ENCODE measurements at places on chromosomes 5 and 9.

DNA sequence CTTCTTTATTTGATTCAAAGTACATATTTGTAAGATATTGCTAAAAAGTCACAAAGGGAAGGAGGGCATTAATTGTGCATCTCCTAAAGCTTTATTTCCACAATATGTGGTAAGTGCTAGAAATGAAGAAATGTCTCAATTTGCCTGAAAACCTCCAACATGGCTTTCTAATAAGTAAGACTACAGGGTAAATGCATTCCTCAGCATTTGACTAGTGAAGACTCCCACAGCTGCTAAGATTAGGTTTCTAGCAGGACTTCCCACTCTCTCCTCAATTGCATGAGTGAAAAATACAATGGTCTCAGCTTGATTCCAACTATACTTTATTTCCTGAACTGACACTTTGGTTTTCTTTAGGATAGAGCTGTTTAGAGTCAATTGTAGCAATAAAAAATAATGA lies 162.1 kb downstream of the ELAVL2 start:
- DNase-seq = no peak

DNA sequence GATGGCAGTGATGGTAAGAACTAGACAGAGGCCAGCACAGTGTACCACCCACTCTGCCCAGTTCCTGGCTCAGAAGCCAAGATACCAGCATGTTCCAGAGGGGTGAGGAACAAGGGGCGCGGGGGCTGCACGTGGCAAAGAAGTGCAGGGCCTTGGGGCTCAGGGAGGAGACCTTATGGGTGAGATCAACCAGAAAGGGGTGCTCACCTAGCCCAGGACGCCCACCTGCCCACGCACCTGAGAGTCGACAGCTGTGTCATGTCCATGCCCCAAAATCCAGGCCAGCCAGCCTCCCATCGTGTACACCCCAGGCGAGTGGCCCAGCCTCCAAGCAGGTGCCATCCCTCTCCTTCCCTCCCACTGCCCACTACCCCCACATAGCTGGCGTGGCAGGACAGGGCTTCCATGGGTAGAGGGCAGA lies 34.9 kb downstream of the BICD2 start:
- no peak for DNase-seq

DNA sequence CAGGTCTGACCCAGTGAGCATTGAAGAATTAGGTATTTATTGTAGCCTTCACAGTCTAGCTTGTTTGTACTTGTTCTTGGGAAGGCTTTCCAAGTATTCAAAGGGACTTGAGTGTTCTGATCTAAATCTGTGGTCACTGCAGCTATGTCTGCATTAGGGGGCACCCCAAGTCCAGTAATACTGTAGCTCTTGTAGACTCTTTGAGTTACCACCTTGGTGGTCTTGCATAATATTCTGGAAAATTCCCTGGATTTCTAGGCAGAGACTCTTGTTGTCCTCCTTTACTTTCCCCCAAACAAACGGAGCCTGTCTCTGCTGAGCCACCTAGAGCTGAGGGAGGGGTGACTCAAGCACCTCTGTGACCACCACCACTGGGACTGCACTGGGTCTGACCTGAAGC lies 149.5 kb upstream of the DHFR start:
- no peak for DNase-seq

- DNase-seq = no peak
These were observed 174.1 kb downstream of the SNX18 start for GRCh38 chr5:54691656-54692055.

DNA sequence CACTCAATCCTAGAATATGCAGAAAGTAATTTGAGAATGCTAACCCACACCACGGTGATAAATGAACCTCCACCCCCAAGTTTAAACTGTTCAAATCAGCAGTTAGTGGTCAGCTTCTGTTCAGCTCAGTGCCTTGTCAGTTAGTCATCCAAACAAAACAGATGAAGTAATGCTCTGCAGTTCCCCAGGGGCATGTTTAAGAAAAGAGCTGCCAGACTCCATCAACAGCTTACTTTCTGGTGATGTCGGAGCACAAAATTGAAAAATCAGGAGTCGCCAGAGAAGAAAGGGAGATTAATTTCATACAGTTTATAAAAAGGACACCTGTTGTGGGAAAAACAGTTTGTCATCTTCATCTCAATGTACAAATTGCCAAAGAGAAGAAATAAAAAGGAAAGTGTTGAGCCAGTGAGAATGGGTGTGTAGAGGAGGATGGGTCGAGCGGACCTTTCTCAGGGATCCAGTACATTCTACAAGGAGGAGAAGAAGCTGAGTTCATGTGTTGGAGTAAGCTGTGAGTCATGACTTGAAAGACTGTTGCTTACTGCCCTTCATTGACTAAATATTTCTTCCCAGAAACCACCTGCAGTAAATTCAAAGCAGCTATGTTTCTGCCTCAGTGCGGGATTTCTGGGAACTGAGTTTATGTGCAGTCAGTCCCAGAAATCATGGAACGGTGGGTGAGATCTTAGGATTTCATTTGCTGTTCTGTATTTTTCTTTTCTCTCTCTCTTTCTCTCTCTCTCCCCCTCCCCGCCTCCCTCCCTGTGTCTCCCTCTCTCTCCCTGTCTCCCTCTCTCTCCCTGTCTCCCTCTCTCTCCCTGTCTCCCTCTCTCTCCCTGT lies 13.7 kb downstream of the TRIO start:
- no peak for DNase-seq

- DNase-seq = no peak
These were observed 37.7 kb upstream of the CSNK1G3 start for GRCh38 chr5:123474228-123474627.

GRCh38 chr9:134966270-134966669 lies 48.6 kb upstream of the FCN1 start:
- DNase-seq = no peak

GRCh38 chr9:110033869-110034268 lies 174.1 kb downstream of the C9orf152 start:
- DNase-seq = no peak

DNA sequence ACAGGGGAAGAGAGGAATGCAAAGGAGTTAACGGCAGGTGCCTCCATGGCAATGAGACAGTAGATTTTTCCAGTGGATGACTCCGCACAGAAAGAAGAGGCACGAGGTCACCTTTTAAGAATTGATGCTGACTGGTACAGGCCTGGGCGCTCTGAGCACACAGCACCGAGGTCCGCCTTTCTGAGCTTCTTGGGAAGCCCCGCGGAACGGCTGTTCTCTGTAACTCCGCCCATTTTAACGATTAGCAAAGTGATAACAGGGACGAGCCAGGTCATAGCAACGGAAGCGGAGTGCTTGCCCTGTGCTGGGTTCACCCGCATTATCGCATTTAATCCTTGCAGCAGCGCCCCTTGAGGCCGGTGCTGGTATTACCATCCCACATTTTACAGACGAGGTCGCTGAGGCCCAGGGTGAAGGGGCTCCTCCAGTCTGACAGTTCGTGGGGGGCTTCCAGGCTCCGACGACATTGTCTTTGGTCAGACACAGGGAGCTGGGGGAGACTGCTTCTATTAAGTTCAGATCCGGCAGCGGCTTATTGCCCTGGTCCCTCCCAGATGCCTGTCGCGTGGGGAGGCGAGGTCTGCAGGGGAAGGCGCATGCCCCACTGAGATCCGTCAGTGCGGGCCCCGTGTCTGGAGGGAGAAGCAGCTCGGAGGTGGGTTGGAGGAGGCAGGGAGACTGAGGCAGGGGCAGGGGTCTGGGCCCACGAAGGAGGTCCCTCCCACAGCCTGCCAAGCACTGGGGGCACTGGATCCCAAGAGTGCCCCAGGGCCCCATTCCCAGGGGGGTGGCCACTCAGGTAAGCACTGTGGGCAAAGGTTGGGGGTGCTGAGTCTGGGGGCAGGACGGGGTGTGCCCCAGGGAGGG lies 22.3 kb upstream of the HMCN2 start:
- peak; percentile 34 for DNase-seq

DNA sequence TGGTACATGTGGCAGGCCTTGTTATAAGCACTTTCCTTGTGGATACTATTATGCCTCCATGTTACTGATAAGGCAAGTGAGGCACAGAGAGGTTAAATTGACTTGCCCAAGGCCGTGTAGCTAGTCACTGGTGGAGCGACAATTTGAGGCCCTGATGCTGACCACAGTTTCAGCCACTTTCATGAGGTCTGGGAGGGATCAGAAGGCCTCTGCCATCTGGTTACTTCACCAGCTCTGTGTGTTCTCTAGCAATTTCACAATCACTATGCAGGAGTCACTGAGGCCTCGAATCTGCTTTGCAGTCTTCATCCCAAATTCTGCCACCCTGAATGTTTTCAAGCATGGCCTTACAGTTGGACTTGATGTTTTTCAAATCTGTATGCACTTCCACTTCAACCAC lies 9.1 kb downstream of the LRRC70 start:
- DNase-seq = no peak

DNA sequence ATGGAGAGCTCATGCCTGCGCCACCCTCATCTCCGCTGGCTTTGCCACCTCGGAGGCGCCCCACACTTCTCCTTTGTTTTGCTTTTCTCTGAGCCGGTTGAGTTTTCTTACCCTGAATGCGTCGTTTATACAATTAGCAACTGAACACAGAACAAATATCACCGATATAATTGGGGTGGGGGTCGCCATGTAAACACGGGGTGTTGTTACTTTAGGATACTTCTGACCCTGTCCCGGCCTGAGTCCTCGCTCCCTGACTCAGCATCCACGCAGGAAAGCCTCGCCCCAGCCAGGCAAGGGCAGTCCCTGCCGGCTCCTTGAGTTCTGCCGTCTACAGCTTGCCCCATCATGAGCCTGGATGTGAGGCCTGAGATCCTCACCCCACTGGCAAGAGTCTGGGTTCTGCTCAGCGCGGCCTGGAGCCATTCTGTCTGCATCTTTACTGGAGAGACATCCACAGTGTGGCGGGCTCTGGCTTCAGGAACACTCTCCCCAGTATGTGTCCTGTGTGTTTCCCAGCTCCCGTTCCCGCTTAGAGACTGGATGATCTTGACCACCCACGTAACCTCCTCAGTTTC lies 5.5 kb downstream of the NKX2-5 start:
- DNase-seq = no peak

DNA sequence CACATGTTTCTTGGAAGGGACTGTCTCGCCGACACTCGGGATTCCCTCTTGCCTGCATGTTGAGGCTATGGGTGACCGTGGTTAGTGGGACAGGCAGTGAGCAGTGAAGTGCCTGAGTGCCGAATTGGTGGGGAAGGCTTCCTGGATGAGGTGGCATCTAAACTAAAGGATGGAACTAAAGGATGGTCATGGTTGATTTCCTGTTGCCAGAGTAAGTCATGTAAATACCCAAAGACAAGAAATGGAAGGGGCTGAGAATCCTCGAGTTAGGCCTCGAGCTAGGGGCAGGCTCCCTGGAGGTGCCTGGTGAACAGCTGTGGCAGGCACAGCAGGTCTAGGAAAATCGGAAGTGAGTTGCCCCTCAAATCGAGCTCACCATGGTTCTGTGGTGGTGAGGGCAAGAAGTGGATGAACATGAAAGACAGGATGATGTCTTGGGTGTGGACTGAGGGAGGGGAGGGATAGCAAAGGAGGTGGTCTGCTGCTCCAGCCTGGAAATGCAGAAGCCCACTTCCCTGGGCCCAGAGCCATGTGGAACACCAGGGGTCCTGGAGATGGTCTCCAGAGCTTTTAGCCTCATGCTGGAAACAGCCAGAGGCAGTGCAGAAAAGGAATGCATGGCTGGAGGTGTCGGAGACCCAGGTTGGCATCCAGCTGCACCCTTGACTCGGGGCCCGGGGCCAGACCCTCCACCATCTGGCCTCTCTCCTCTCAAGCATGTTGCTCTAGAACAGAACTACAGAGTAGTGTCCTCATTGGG lies 12.2 kb downstream of the CD74 start:
- DNase-seq = no peak

GRCh38 chr5:140381972-140382371 lies 19.7 kb upstream of the ANKHD1 start:
- no peak for DNase-seq

- DNase-seq = no peak
These were observed 6.4 kb upstream of the FCHO2 start for GRCh38 chr5:72949481-72949880.

DNA sequence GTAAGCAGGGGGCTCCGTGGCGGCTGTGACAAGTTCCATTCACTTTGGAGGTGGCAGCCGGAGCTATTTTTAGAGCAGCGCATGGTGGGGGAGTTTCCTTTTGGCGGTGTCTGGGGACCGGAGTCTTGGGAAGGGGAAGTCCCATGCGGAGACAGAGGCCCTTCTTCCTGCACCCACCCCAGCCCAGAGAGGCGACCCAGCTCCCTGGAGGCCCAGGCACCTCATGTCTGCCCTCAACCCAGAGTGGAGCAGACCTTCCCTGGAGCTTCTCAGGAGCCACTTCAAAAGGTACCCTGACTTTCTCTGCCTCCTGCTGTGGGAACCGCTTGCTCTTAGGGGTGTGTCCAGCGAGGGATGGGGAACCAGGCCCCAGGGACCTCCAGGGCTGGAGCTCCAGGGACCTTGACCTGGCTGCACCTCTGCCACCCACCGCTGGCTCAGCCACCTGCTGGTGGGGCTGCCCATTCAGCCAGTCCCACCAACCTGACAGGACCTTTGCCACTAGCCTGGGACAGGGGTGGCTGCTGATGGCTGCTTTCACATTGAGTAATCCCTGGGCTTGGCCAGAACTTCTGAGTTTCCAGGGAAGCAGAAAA lies 34.1 kb downstream of the NEK6 start:
- DNase-seq = no peak

GRCh38 chr9:110832926-110833325 lies 164.3 kb downstream of the MUSK start:
- no peak for DNase-seq

DNA sequence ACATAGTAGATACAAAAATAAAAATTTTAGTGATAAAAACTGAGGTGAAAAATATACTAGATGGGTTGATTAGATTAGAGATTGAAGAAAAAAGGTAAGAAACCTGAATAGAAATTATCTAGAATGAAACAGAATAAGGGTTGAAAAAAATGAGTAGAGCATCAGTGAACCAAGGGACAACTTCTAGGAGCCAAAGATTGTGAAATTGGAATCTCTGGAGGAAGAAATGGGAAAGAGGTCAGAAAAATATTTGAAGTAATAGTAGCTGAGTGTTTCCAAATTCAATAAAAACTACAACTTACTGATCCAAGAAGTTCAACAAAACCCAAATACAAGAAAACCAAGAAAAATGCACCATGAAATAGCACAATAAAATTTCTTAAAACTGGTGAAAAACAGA lies 116.6 kb upstream of the STARD4 start:
- no peak for DNase-seq

DNA sequence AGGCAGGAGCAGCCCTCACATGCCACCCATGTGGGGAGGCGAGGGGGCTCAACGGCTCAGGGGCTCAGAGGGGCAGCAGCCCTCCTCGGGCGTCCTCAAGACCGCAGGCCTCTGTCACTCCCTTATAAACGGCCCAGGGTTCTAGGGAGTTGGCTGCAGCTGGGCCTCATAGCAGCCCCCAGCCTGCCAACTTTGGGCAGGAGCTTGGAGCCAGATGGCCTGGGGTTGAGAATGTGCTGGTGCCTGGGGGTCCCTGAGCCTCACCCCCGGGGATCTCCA lies 51.0 kb upstream of the RNU6ATAC start:
- DNase-seq = no peak

- no peak for DNase-seq
These were observed at the start of gene PCDHA6 for GRCh38 chr5:140827704-140828361. TSS of gene PCDHA6 (plus strand) at chr5:140827960. CDS start at chr5:140828092, 132 bp downstream.

- DNase-seq = no peak
These were observed 15.5 kb upstream of the LOX start for GRCh38 chr5:122093415-122094180.

- no peak for DNase-seq
These were observed 9.6 kb downstream of the TLE4 start for GRCh38 chr9:79581388-79581787.

- no peak for DNase-seq
These were observed 2.7 kb upstream of the MTMR12 start for GRCh38 chr5:32315221-32316014.
